ENCODE measurements at places on chromosomes 6 and 20.
A peak's percentile ranks its signal among the peaks of the same experiment; 100 is the strongest.

GRCh38 chr6:123030282-123030681 is 34.2 kb downstream of the CLVS2 start:
- DNase-seq, result no peak
- no peak overlapping the region for H3K27ac ChIP-seq
- no peaks in the 10 kb centered on the region for H3K27me3 ChIP-seq
- no peak overlapping the region for H3K4me3 ChIP-seq
- H3K36me3 ChIP-seq, result no peaks in the 10 kb centered on the region

DNA sequence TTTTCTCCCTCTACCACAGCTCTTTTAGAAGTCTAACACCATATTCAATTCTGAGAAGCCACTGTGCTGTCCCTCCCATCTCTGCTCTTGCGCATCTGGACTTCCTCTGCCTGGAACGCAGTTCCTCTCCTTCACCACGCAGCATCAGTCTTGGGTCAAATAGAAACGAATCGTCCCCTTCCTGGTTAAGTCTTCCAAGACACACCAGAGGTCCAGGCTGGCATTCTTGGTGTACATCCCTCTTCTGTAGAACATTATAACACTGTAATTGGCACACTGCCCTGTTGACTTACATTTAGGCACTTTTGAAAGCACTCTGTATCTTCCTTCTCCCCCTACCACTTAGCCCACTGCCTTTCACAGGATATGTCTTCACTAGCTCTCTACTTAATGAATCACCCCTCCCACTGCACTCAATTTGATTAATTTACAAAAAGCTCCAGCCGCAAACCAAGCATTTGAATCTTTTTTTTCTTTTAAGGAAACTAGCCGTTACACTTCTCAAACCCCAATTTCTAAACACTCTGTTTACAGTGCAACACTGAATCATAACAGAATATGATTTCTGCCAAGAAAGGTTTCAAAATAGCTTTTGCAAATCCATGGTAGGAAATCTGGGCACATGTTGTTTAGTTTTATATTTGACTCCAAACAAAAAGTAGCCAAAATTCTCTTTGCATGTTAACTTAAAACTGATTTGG is 140.8 kb upstream of the CARMIL1 start:
- H3K4me3 ChIP-seq, result peak overlapping the region; percentile 61
- no peaks in the 10 kb centered on the region for H3K36me3 ChIP-seq
- H3K27ac ChIP-seq, result peak overlapping the region; percentile 76
- H3K27me3 ChIP-seq, result no peaks in the 10 kb centered on the region
- peak; percentile 65 for DNase-seq

DNA sequence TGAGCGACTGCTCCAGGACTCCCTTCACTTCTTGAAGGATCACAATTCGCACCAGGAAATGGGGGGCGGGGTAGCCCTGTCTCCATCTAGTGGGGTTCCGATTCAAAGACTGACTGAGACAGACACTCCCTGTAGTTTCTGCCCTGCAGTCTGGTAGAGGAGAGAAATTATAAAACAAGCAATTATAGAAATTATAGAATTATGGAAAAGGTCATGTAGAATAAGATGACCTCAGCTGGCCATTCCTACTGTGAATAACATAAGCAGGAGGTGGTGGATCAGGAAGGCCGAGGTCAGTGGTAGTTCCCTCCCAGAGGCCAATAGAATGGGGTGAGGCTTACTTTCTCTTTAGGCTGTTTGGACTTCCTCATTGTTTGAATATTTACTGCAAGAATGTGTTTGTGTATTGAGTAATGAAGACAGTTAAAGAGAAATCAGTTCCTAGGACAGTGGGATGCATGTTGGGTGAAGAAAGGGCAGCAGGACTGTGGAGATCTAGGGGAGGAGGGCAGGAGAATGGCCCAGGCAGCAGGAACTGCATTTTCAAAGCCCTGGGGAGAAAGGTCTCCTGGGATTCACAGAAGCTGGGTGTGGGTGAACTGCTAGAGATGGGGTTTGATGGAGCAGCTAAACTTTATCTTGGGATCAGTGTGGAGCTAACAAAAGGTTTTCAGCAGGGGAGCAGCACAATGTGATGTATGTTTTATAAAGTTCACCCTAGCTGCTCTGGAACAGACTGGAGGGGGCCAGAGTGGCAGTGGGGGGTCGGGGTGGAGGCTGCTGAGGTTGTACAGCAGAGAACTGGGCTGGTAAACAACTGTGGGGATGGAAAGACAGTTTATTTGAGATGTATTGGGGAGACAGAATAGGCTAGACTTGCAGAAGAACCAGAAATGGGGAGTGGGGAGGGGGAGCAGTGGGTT is 2.1 kb downstream of the ZNF341 start:
- H3K4me3 ChIP-seq, result no peak overlapping the region
- H3K36me3 ChIP-seq, result no peaks in the 10 kb centered on the region
- H3K27me3 ChIP-seq, result no peaks in the 10 kb centered on the region
- no peak for DNase-seq
- no peak overlapping the region for H3K27ac ChIP-seq
- H3K4me1 ChIP-seq, result peaks cover 18% of the 10 kb centered on the region

DNA sequence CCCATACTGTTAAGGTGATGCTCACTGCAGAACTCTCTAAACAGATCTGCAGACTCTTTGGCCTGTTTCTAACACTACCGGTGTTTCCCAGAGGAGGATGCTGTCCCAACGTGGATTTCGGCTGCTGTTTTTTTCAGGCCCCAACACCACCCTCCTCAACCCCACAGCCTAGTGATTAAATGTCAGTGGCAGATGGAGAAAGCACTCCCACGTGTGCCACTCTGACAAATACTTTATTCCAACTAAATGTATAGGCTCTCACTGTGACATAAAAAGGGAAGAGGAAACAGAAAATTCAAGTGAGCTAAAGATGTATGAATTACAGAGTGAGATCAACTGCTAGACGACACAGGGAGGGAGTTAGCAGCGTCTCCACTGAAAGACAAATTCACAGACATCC is 3.6 kb downstream of the TBC1D20 start:
- H3K36me3 ChIP-seq, result no peaks in the 10 kb centered on the region
- no peak overlapping the region for H3K27ac ChIP-seq
- no peaks in the 10 kb centered on the region for H3K27me3 ChIP-seq
- no peak overlapping the region for H3K4me3 ChIP-seq

GRCh38 chr6:63677282-63677681 is 41.7 kb downstream of the PHF3 start:
- H3K27ac ChIP-seq, result no peak overlapping the region
- no peak for DNase-seq
- H3K27me3 ChIP-seq, result no peaks in the 10 kb centered on the region

- H3K4me3 ChIP-seq, result peak overlapping the region; percentile 55
- no peak overlapping the region for H3K27ac ChIP-seq
- no peak for DNase-seq
- H3K27me3 ChIP-seq, result peaks cover 7% of the 10 kb centered on the region
Observed at GRCh38 chr6:28224131-28225055, 682 bp upstream of the ZSCAN9 start.

DNA sequence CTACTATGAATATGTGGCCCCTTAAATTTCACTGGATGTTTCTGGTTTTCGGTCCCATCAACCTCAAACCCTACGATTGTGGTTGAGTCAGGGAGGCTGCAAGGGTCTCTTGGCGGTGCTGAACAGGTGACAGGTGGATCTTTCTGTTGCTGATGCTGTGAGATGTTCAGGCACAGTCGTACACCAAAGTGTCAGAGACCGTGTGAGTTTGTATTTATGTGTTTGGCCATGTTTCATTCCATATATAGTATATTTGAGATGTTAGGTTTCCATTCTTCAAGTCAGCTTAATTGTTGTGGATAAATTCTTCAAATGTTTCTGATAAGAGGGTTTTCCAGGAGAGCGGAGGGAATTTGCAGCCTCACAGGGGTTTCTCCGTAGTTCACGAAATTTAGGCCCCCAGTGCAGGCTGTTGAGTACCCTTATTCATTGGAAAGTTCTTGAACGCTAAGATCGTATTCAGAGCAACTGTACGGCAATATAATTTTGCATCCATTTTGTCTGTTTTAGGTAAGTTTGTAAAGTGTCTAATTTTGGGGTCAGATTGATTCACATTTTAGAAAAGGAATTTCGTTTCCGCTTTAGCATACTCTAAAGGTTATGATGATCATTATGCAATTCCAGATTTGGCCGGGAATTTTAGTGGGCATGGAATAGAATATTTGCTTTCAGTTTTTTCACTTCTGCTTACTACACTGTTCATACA is 1.2 kb downstream of the TAB2 start:
- H3K27ac ChIP-seq, result peak overlapping the region; percentile 87
- peak overlapping the region; percentile 67 for H3K4me3 ChIP-seq
- peaks cover 5% of the 10 kb centered on the region for H3K36me3 ChIP-seq
- no peak for DNase-seq
- peaks cover 27% of the 10 kb centered on the region for H3K4me1 ChIP-seq
- H3K27me3 ChIP-seq, result no peaks in the 10 kb centered on the region

All from naive thymus-derived CD4-positive, alpha-beta T cell (primary cell).